ENCODE measurements at places on chromosomes 16 and 17.

GRCh38 chr16:9176547-9177418, 85.3 kb downstream of the HAPSTR1 start:
- H3K27me3 ChIP-seq, result no peaks in the 10 kb centered on the region
- H3K4me3 ChIP-seq, result no peak overlapping the region
- no peak for DNase-seq
- H3K36me3 ChIP-seq, result no peaks in the 10 kb centered on the region

DNA sequence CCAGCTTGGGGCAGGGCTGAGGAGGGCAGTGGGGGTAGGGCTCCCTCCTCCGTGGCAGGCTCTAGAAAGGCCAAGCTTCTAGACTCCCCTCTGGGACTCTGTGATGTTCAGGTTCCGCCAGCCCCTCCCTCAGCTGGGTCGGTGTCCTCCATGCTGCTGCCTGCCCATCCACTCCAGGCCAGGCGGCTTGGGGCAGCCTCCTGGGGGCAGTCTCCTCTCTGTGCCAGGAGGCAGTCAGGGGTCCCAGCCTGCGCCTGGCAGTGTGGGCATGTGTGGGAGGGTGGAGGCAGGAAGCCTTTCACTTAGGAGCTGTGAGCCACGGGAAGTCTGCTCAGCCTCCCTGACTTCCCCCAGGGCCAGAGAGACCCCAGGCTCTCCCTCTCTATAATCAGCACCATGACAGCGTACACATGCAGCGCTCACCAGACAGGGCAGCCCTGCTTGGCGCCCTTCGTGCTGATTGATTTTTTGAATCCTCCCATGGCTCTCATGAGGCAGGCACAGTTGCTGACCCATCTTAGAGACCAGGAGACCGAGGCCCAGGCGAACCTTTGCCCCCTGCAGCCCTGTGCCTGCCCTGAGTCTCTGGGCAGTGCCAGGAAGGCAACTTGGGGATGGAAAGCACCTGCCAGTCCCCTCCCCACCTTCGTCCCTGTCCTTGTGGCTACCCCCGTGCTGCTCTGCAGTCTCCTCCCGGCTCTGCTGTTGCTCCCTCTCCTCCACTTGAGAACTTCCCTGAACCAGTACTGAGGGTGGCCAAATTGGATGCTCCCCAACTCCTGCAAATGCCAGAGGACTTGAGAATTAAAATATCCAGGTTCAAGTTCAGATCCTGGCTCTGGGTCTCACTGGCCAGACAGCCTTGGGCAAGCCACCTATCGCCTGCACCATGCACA, 234.7 kb upstream of the GSE1 start:
- no peaks in the 10 kb centered on the region for H3K4me1 ChIP-seq
- H3K4me3 ChIP-seq, result no peak overlapping the region
- no peak overlapping the region for H3K27ac ChIP-seq
- no peaks in the 10 kb centered on the region for H3K27me3 ChIP-seq
- DNase-seq, result no peak

GRCh38 chr16:70712942-70713341, 27.1 kb upstream of the MTSS2 start:
- H3K4me1 ChIP-seq, result peaks cover 9% of the 10 kb centered on the region
- DNase-seq, result no peak
- no peak overlapping the region for H3K27ac ChIP-seq

DNA sequence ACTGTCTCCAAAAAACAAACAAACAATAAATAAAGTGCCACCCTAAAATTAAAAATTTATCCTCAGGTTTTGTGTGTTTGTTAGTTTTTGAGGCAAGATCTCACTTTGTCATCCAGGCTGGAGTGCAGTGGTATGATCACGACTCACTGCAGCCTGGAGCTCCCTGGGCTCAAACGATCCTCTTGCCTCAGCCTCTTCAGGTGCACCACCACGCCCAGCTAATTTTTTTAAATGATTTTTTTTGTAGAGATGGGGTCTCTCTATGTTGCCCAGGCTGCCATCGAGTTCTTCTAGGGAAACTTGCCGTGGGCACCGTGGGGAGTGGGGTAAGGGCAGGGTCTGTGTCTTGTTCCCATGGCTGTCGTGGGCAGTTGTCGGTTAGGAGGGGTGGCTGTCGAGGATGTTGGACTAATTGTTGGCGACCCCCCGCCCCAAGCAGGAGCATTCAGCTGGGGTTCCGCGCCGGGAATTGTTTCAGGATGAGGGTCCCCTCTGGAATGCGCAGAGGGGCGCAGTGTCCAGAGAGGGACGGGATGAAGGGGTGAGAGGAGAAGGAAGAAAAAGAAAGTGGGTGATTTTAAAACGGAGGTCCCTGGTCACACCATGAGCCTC, 1.1 kb upstream of the RNF213 start:
- H3K4me1 ChIP-seq, result peaks cover 14% of the 10 kb centered on the region
- H3K4me3 ChIP-seq, result peak overlapping the region; percentile 78
- no peaks in the 10 kb centered on the region for H3K27me3 ChIP-seq
- no peak for DNase-seq
- H3K27ac ChIP-seq, result no peak overlapping the region

DNA sequence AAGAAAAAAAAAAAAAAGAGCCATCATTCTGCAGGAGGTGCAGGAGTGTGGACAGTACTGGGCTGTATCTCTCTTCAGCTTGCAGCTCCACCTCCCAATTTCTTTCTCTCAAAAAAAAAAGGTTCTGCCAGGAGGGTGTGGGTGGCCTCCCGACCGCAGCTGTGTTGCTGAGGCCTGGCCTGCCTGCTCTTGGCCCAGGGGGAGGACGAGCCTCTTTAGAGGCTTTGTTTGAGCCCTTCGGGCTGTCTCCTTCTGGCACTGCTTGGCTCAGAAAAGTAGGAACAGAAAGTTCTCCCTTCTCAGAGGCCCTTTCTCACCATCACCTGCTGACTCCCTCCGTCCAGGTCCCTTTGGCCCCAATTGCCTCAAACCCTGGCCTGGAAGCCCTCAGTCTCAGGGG, 22.2 kb upstream of the C17orf107 start:
- peaks cover 11% of the 10 kb centered on the region for H3K36me3 ChIP-seq
- H3K4me1 ChIP-seq, result no peaks in the 10 kb centered on the region
- H3K27ac ChIP-seq, result no peak overlapping the region
- H3K4me3 ChIP-seq, result no peak overlapping the region
- no peaks in the 10 kb centered on the region for H3K27me3 ChIP-seq

DNA sequence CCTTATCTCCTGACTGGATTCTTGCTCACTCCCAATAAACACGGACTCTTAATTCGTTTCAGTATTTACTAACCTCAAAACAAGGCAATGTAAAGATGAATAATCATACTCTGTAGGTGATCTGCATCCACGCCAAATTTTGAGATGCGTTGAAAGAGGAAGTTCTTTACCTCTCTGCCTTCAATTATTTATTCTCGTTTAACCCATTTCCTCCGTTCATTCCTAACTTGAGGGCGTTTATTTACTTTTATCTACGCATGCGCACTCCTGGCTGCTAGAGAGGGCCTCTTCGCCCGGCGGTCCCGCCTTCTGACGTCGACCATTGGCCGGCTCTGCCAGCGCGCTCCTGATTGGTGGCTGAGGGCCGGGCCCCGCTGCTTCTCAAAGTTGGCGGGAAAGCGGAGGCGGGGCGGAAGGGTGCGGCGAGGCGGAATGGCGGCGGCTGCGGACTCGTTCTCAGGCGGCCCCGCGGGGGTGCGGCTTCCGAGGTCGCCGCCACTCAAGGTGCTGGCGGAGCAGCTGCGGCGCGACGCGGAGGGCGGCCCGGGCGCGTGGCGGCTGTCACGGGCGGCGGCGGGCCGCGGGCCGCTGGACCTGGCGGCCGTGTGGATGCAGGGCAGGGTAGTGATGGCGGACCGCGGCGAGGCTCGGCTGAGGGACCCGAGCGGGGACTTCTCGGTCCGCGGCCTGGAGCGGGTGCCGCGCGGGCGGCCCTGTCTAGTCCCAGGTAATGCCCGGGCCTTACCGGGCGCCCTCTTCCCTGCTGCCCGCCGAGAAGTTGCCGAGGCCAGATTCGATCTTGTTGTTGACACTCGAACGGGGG, at the start of gene RMI2:
Gene RMI2 (plus strand): TSS at position 420 of the 823 bp plus-strand sequence. CDS start 13 bp downstream, at position 433.
- peak within 1 kb of the TSS; percentile 90 for H3K4me3 ChIP-seq
- DNase-seq, result peak; percentile 96
- H3K27ac ChIP-seq, result no peak within 1 kb of the TSS
- H3K27me3 ChIP-seq, result no peaks in the 10 kb centered on the region
- H3K4me1 ChIP-seq, result peaks cover 10% of the 10 kb centered on the region

- no peak overlapping the region for H3K4me3 ChIP-seq
- H3K27me3 ChIP-seq, result no peaks in the 10 kb centered on the region
- H3K27ac ChIP-seq, result no peak overlapping the region
- DNase-seq, result no peak
- peaks cover 2% of the 10 kb centered on the region for H3K4me1 ChIP-seq
- H3K36me3 ChIP-seq, result peaks cover 6% of the 10 kb centered on the region
Measured at GRCh38 chr17:78879635-78880186, 23.3 kb downstream of the CEP295NL start.

GRCh38 chr16:17083628-17084027, 387.1 kb downstream of the XYLT1 start:
- H3K27me3 ChIP-seq, result no peaks in the 10 kb centered on the region
- peak overlapping the region; percentile 93 for H3K27ac ChIP-seq

DNA sequence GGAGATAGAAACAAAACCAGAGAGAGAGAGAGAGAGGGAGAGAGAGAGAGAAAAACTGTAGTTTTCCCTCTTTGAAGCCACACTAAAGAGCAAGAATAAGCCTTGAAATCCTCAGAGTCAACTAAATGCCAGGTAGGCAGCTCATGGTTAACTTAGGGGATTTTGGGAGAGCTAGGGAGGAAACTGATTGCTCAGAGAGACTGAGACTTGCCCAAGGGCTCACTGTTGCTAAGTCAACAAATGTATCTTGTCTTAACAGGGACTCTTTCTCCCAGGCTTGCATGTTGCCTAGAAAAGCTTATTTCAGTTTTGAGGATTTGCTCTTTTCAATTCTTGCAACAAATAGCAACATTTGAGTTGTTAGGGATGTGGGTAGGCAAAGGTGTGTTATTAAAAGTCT, 4.5 kb upstream of the SLC5A11 start:
- no peak for DNase-seq
- H3K36me3 ChIP-seq, result no peaks in the 10 kb centered on the region
- no peaks in the 10 kb centered on the region for H3K27me3 ChIP-seq
- H3K27ac ChIP-seq, result no peak overlapping the region
- H3K4me3 ChIP-seq, result no peak overlapping the region
- H3K4me1 ChIP-seq, result no peaks in the 10 kb centered on the region

DNA sequence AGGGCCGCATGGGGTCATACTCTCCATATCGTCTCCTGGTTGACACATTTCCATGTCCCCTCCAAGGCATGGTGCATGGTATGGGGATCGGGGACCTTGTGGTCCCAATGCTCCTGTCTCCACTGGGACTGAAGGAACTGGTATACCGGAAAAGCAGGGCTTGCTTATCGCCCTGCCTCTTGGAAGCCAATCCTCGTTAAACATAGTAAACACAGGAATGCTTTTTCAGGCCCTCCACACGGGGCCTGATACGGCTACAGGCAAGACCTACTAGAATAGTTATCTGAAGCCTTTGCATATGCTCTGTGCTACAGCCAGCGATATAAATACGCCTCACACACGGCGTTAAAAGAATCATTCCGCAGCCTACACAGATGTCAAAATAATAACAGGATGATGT, 159.5 kb downstream of the SHISA9 start:
- H3K27me3 ChIP-seq, result no peaks in the 10 kb centered on the region
- DNase-seq, result no peak
- no peak overlapping the region for H3K27ac ChIP-seq
- no peak overlapping the region for H3K4me3 ChIP-seq
- H3K4me1 ChIP-seq, result peaks cover 4% of the 10 kb centered on the region

GRCh38 chr17:58556833-58557250, 42.4 kb upstream of the MTMR4 start:
- no peaks in the 10 kb centered on the region for H3K4me1 ChIP-seq
- no peaks in the 10 kb centered on the region for H3K27me3 ChIP-seq
- H3K36me3 ChIP-seq, result no peaks in the 10 kb centered on the region
- no peak for DNase-seq
- no peak overlapping the region for H3K4me3 ChIP-seq
- H3K27ac ChIP-seq, result no peak overlapping the region

- DNase-seq, result no peak
- no peak overlapping the region for H3K4me3 ChIP-seq
- H3K4me1 ChIP-seq, result no peaks in the 10 kb centered on the region
- H3K27ac ChIP-seq, result no peak overlapping the region
- no peaks in the 10 kb centered on the region for H3K36me3 ChIP-seq
- H3K27me3 ChIP-seq, result no peaks in the 10 kb centered on the region
Measured at GRCh38 chr16:15836074-15836473, 20.8 kb downstream of the MYH11 start.

GRCh38 chr16:19288872-19289799, 3.6 kb downstream of the CLEC19A start:
- H3K4me3 ChIP-seq, result no peak overlapping the region
- no peaks in the 10 kb centered on the region for H3K36me3 ChIP-seq
- DNase-seq, result no peak

GRCh38 chr16:53465606-53466280, 31.5 kb downstream of the RBL2 start:
- no peak for DNase-seq
- no peak overlapping the region for H3K27ac ChIP-seq
- no peaks in the 10 kb centered on the region for H3K27me3 ChIP-seq
- H3K4me1 ChIP-seq, result no peaks in the 10 kb centered on the region
- H3K4me3 ChIP-seq, result no peak overlapping the region

- DNase-seq, result no peak
- peaks cover 61% of the 10 kb centered on the region for H3K36me3 ChIP-seq
- no peak overlapping the region for H3K27ac ChIP-seq
- H3K27me3 ChIP-seq, result no peaks in the 10 kb centered on the region
Measured at GRCh38 chr16:21628121-21628726, 24.2 kb downstream of the IGSF6 start.

- H3K4me3 ChIP-seq, result no peak overlapping the region
- H3K4me1 ChIP-seq, result 0 out of 2 replicates have a peak, but pooled peaks cover 1% of the 10 kb centered on the region
- H3K27me3 ChIP-seq, result no peaks in the 10 kb centered on the region
- H3K36me3 ChIP-seq, result no peaks in the 10 kb centered on the region
Measured at GRCh38 chr16:78499399-78499798, 399.9 kb downstream of the WWOX start.

- H3K27me3 ChIP-seq, result no peaks in the 10 kb centered on the region
- no peak overlapping the region for H3K4me3 ChIP-seq
- H3K36me3 ChIP-seq, result no peaks in the 10 kb centered on the region
- DNase-seq, result no peak
Measured at GRCh38 chr16:84446596-84447392, 57.7 kb downstream of the MEAK7 start.

GRCh38 chr16:30136971-30137605, 14.1 kb upstream of the MAPK3 start:
- no peaks in the 10 kb centered on the region for H3K36me3 ChIP-seq
- no peak overlapping the region for H3K27ac ChIP-seq
- no peak overlapping the region for H3K4me3 ChIP-seq
- no peaks in the 10 kb centered on the region for H3K27me3 ChIP-seq
- no peak for DNase-seq
